ENCODE measurements at places on chromosomes 1 and 21. TPM values are rescaled to one million over a fixed set of nuclear protein-coding genes. Genes with fewer than 3 reads are reported as not detected.

Gene SYT11
- polyA plus RNA-seq, result 271 TPM

DNA sequence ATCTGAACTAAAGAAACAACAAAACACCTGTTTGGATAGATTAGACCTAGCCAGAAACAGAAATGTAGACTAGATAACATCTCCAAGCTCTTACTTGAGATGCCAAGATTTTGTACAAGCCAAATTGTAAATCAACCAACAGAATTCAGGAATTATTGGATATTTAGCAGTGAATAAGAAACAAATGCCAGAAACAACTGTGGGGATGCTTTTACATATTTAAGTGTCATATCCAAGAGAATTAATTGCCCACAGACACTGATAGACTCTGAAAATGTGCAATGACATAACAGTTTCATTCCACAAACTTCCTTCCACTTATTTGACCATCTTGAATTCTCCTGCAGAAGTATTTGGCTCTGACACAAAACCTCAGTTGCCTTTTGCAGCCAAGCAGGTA lies 92.3 kb downstream of the SGIP1 start:
- no peak for DNase-seq

Gene S100A14
- 0.39 TPM for polyA plus RNA-seq

Gene APOBEC4
- polyA plus RNA-seq, result not detected

Data from brain (organoid and tissue), 16 donors.